ENCODE measurements at places on chromosomes 1 and 21.

GRCh38 chr1:44643721-44644334 is 30.5 kb downstream of the TMEM53 start:
- no peak for DNase-seq

DNA sequence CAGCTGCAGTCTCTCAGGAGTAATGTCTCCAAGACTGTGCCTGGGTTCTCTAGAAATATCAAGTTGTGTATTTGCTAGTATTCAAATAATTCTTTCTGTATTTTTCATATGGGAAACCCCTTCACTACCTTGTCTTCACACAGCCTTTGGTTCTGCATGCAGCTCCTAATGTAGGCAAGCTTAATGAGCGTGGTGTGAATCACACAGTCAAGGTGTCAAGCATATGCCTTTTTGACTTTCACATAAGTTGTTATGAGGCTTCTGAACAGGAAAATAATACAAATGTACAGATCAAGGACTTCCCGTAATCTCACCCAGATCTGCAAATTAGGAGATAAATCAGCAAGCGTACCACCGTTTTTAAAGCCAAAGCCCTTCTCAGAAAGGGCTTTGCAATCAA is at the start of gene FCRL3:
Gene FCRL3 (minus strand): TSS at position 38 of the 400 bp plus-strand sequence. CDS start 280 bp downstream, outside the sequence.
- no peak for DNase-seq

GRCh38 chr1:27559466-27560030 is 44.4 kb downstream of the AHDC1 start:
- DNase-seq: no peak

- no peak for DNase-seq
These were observed 15.3 kb upstream of the C1orf185 start for GRCh38 chr1:51086496-51087271.

DNA sequence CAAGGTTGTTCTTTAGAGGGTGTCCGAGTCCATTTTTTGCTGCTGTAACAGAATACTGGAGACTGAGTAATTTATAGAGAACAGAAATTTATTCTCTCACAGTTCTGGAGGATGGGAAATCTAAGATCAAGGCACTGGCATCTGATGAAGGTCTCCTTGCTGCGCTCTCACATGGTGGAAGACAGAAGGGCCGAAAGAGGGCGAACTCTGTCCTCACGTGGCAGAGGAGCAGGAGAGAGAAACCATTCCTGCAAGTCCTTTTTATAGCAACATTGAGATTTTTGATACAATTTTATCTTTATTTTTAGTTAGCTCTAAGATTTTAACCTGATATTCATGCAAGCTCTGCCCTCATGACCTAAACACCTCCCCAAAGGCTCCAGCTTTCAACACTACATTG is 48.3 kb downstream of the ATG4C start:
- DNase-seq: no peak

- no peak for DNase-seq
These were observed 1.6 kb downstream of the COLGALT2 start for GRCh38 chr1:184035719-184036516.

- no peak for DNase-seq
These were observed 27.8 kb upstream of the PHGDH start for GRCh38 chr1:119683893-119684292.

GRCh38 chr1:30684881-30685795 is 38.2 kb downstream of the MATN1 start:
- DNase-seq: no peak

DNA sequence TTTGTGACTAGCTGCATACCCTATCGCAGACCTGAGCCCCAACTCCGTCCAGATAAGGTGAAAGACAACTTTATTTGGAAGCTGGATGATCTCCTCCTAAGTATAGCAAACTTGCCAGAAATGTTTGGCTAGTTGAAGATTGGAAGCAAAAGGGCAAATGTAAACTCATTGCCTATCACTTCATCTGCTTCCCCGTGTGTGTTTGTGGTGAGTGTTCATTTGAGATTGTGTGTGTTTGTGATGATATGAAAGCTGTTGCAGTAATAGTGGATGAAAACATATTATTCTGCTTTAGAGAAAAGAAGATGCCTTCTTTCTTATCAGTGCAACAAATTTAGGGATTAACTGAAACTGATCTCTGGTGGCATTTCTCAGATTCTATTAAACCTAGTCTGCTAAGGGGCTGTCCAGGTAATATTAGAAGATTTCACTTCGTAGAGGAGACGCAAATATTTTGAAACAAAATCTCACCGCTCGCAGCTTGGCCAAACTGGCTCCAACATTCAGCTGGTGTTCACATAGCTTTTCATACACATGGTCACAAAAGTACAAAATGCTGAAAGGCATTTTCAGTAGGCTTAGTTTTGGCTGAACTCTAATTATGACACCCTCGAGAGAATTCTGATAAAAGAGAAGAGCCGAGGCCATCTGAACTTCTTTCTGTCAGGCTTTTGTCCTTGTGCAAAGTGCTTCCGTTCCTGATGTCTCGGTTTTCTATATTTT is 1.1 kb downstream of the TBX19 start:
- peak; percentile 85 for DNase-seq

- no peak for DNase-seq
These were observed 9.3 kb downstream of the SSU72 start for GRCh38 chr1:1565340-1565739.

GRCh38 chr1:182754543-182755314 is 34.8 kb upstream of the NPL start:
- DNase-seq: no peak

GRCh38 chr1:9575486-9575885 is 13.2 kb upstream of the TMEM201 start:
- no peak for DNase-seq

DNA sequence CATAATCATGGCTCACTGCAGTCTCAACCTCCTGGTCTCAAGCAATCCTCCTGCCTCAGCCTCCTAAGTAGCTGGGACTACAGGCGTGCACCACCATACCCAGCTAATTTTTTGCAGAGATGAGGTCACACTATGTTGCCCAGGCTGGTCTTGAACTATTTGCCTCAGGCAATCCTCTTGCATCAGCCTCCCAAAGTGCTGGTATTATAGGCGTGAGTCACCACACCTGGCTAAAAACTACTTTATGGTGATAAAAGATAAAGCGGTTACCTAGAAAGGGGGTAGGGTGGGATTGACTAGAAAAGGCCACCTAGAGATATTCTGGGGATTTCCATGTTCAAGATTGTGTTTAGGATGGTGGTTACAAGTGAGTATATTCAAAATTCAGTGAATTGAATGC is 5.0 kb downstream of the TSTD1 start:
- no peak for DNase-seq

GRCh38 chr1:93007941-93008577 is 46.8 kb upstream of the DIPK1A start:
- no peak for DNase-seq

GRCh38 chr1:41866285-41866684 is 52.4 kb downstream of the HIVEP3 start:
- DNase-seq: no peak

- DNase-seq: no peak
These were observed 53.4 kb upstream of the IFFO2 start for GRCh38 chr1:19009882-19010321.

- DNase-seq: no peak
These were observed 160.5 kb downstream of the TBX15 start for GRCh38 chr1:118827636-118828035.

GRCh38 chr21:36701756-36702621 is 3.1 kb downstream of the SIM2 start:
- no peak for DNase-seq

DNA sequence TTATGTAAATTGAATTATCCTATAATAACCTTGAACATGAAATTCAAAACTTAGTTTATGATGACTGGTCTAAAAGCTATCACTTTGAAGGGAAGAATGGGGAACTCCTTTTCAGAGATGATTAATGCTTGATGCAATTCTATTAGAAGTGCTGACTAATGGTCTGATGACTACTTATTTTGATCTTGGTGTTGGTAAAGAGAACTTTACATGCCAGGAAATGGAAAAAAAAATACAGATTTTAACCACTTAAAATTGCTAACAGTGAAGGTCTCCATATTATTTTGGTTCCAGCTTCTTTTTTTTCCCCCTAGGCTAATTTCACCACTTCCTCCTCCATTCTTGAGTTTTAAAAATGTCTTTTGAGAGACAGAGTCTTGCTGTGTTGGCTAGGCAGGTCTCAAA is 22.9 kb downstream of the S1PR1 start:
- DNase-seq: peak; percentile 89

- no peak for DNase-seq
These were observed 49.4 kb downstream of the CAPZB start for GRCh38 chr1:19435851-19436455.

DNA sequence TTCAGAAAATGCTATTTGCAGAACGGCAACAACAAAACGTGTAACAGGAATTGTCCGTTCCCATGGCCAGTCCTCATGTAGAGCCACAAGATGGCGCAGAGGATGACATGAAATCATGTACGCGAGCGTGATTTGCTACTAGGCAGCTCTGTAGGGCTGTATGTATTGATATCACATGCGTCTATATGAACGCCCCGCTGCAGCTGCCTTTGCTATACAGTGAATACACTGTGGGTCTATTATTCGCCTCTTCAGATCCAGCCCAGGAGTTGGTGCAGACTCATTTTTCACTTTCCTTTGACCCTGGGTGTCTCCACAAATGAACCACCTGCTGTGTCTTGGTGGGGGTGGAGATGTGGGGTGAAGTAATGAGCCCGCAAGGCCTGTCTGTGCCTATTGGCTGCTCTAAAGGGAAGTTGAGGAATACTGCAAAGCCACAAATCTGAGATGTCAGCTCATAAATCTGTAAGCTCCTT is 361.5 kb downstream of the KIF26B start:
- DNase-seq: peak; percentile 25

GRCh38 chr21:36452281-36452825 is 27.6 kb downstream of the CLDN14 start:
- DNase-seq: no peak

- DNase-seq: no peak
These were observed 141.4 kb downstream of the SMYD3 start for GRCh38 chr1:246365708-246366107.

GRCh38 chr1:79161077-79161476 is 154.5 kb upstream of the ADGRL4 start:
- no peak for DNase-seq

DNA sequence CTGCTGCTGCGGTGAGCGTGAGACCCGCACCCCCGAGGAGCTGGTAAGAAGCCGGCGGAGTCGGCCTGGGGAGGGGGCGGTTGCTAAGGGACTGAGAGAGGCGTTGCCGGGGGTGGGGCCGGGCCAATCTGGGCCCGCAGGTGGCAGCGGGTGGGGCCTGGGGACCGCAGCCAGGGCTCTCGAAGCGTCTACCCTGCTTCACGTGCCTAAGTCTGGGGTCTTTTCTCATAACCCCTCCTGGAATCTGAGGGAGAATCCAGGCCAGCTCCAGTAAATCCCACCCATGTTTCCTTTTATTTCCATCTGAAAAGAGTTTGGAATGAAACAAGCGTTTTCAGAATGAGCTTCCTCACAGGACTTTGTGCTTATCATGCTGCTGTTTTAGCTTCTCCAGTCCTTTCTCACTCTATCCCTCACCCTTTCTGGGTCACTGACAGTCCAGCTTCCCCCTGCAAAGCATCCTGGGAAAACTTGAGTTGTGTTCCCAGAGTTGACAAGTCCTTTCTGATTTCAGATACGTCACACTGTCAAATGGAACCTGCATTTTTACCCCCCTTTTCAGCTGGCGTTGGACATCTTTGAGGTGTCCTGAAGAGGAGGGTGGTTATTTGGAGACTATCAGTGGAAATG is 431 bp downstream of the CLCN6 start:
- peak; percentile 49 for DNase-seq

GRCh38 chr1:67748630-67749029 is 63.6 kb downstream of the GADD45A start:
- DNase-seq: peak; percentile 61

GRCh38 chr1:231676487-231676886 is 49.9 kb downstream of the DISC1 start:
- DNase-seq: no peak

GRCh38 chr1:37471345-37472231 is 2.8 kb upstream of the ZC3H12A start:
- peak; percentile 68 for DNase-seq

DNA sequence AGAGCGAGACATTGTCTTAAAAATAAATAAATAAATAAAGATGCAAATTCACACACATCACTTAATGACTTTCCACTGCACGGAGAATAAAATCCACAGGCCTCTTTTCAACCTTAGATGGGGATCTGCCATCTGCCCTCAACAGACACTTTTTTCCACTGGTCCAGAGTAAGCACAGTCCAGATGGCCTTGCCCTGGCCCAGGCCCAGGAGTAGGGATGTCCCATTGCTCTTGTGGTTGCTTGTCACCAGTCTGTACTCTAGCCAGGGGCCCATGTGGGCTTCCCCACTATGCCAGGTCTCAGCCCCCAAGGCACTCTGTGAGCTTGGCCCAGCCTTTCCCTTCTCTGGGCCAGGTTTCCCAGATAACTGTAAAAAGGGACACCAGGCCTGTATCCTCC is 17.4 kb downstream of the PLOD1 start:
- DNase-seq: no peak

- DNase-seq: no peak
These were observed 7.1 kb upstream of the RGS16 start for GRCh38 chr1:182611326-182611725.

DNA sequence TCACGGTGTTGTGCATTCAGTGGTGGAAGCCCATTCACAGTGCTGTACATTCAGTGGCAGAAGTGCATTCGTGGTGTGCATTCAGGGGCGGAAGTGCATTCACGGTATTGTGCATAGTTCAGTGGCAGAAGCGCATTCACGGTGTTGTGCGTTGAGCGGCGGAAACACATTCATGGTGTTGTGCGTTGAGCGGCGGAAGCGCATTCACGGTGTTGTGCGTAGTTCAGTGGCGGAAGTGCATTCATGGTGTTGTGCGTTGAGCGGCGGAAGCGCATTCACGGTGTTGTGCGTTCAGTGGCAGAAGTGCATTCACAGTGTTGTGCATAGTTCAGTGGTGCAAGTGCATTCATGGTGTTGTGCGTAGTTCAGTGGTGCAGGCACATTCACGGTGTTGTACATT is 60.6 kb downstream of the PCNT start:
- DNase-seq: no peak

- DNase-seq: peak; percentile 30
These were observed 15.7 kb upstream of the C1orf146 start for GRCh38 chr1:92201973-92202372.

GRCh38 chr1:37020653-37021277 is 13.6 kb downstream of the GRIK3 start:
- DNase-seq: peak; percentile 46

- no peak for DNase-seq
These were observed 9.2 kb downstream of the RORC start for GRCh38 chr1:151822404-151822803.

GRCh38 chr1:7632681-7633080 is 138.4 kb upstream of the VAMP3 start:
- DNase-seq: no peak

- DNase-seq: no peak
These were observed 9.9 kb downstream of the CELF3 start for GRCh38 chr1:151706464-151707415.

DNA sequence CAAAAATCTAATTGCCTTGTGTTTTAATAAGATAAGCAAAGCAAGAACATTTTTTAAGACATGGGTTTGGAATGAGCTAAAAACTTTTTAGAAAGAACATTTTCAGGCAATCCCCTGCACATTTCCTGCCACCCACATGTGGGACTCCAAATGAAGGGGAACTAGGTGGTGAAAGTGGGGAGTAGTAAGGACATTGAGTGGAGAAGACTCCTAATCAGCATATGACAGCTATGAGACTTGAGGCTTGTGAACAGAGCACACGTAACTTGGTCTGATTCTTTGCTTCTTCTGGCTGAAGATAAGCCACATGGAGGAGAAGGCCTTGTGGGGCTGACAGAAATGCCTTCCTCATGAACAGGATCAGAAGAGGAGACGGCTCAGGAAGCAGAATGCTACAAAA is 50.3 kb downstream of the FCER1A start:
- DNase-seq: peak; percentile 80

All from hematopoietic multipotent progenitor cell treated with erythropoietin and hydrocortisone succinate and interleukin-3 and kit ligand, for 6 days (in vitro differentiated cells).